ENCODE measurements at places on chromosomes 7 and 10. TPM values are rescaled to one million over a fixed set of nuclear protein-coding genes. Genes with fewer than 3 reads are reported as not detected.

DNA sequence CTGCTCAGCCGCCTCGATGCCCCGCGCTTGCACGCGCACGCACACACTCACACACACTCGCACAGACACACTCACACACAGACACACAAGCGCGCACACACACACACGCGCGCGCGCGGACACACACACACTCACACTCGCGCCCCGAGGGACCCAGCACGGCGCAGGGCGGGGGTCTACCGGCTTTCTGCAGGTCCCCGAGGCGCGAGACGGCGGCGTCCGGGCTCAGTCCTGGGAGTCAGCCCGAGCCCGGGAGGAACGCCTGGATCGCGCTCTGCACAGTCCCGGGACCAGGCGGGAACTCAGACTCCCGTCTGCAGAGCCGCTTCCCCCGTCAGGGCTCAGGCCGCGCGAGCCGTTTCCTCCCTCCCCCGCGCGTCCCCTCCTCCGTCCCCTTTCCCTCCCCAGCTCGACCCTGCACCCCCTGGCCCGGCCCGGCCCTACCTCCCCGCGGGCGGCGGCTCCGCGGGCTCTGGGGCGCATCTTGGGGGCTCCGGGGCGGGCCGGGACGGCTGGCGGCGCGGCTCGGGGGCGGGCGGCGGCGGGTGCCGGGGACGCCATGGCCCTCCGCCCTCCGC, 464 bp downstream of the DENND2A start:
- no peak for DNase-seq

Gene WNT16
- total RNA-seq: not detected

GRCh38 chr10:2476218-2476811, 591.0 kb upstream of the PFKP start:
- DNase-seq: no peak

- no peak for DNase-seq
These were observed 69.3 kb downstream of the ALOX5 start for GRCh38 chr10:45443101-45444009.

DNA sequence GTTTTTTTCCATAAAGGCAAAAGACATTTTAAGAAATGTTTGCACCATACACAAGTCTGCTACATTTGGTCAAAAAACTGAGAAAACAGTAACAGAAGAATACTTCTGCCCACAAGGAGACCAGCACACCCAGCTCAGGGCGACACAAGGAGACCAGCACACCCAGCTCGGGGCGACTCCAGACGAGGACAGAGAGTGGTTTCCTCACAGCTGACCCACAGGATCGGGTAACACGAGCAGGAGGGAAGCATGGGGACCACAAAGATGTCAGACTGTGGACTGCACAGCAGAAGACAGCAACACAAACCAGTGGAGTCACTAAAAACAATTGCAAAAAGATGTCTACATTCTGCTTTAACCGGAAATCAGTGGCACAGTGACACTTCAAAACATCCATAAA, 237.6 kb downstream of the DIP2C start:
- DNase-seq: no peak

Gene MYH16
- 0.13 TPM for total RNA-seq

Gene PRLHR
- not detected for total RNA-seq

GRCh38 chr10:16779384-16779915, 37.8 kb downstream of the RSU1 start:
- no peak for DNase-seq

DNA sequence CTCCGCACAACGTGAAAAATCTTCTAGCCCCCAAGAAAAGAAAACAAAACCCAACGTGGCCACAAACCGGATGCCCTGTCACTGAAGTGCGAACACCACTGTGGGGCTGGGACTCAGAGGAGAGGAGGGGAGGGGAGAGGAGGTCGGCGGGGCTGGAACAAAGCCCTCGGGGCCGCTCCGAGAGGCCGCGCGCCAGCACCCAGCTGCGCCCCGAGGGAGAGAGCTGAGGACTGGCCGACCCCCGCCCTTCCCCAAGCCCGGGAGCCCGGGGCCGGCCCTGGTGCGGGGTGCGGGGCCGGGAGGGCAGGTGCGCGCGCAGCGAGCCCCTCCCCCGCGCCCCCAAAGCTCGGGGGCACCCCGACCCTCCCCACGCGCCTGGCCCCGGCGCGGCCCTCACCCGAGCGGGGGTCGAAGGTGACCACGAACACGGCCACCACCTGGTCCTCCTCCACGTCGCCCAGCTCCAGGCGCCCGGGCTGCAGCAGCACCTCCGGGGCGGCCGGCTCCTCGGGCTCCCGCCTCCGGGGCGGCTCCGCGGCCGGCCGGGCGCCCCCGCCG, 398 bp downstream of the DENND11 start:
- no peak for DNase-seq

GRCh38 chr7:77757589-77757988, 40.6 kb downstream of the TMEM60 start:
- no peak for DNase-seq

DNA sequence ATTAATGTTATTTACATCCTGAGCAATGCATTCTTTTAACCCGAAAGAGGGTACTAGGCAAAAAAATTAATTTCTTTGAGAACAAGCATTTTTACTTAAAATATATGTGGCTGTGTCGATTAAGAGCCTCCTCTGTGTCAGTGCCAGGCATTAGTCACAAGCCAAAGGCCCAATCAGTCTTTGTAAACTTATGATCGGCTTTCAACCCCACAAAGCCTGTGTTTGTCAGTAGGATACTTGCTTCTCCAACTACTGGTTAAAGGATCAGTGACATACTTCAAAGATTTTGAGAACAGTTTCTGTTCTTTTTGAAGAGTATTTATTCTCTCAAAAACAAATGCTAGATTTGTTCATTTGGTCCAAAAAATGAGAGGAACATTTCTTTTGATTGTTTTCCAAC, 159.3 kb downstream of the NRCAM start:
- DNase-seq: peak; percentile 54

Gene OR2A5
- not detected for total RNA-seq

Gene CALHM1
- not detected for total RNA-seq

DNA sequence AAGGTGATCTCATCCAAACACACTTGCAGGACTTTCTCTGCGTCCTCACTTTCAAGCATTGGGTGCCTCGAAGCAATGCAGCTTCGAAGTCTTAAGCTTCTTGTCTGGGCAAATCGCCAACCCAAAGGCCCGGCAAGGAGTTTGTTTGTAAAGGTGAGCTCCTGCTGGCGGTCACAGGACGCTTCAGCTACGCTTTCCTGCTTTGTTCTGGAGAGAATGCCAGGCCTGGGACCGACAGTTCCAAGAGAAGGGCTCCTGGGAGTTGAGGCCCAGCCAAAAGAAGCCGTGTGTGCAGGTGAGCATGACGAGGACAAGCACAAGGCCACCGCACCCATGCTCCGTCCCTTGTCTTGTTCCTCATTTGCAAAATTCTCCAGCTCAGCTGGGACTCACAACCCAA, 106.6 kb upstream of the DOCK1 start:
- DNase-seq: no peak

DNA sequence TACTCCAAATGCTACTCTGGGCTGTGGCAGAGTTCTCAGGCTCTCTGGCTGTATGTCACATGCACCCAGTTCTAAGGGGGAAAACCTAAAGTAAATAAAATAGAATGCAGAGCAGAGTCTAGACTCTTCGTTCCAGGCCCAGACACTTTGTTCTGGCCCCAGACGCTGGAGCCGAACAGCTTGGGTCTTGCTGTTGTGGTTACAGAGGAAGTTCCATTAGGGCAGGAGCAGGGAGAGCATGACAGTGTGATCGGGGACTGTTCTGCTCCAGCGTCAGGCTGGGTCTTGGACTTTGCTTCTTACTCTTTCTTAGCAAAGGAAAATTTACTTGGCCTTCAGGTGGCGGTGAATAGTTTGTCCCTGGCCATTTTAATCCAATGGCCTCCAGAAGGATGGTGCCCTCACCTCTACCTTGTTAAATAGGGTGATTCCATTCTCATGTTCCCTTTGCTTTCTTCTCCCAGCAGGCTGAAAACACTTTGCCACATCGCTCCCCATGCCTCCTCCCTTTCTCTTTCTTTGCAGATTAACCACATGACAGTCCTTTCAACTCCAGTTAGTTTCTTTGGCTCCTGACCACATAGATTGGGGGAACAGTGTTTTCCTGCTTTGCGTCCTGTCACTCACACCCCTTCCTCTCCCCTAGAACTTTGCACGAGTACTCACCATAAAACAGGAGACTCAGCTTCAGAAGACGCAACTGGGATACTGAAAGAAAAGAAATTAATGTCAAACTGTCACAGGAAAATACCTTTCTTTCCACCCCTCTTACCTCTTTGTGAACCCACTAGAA, 730.8 kb downstream of the SUGCT start:
- no peak for DNase-seq

- no peak for DNase-seq
These were observed 240.3 kb downstream of the BMPER start for GRCh38 chr7:34145603-34146002.

Gene DRGX
- total RNA-seq: not detected

GRCh38 chr10:36048236-36048635, 406.1 kb upstream of the FZD8 start:
- no peak for DNase-seq

GRCh38 chr10:23195846-23196600, 3.9 kb downstream of the PTF1A start:
- no peak for DNase-seq

- no peak for DNase-seq
These were observed 42.7 kb upstream of the PLEKHA1 start for GRCh38 chr10:122331615-122332446.

GRCh38 chr10:35563261-35563891, 41.8 kb upstream of the GJD4 start:
- peak; percentile 83 for DNase-seq

All from dermis microvascular lymphatic vessel endothelial cell (primary cell).